GM19239 (cell line): ENCODE measurements at places on chromosomes 6 and 20.

GRCh38 chr6:37536491-37537190, 36.9 kb upstream of the CCDC167 start:
- DNase-seq: no peak

- no peak for DNase-seq
Observed at GRCh38 chr20:41218466-41218865, 81.1 kb downstream of the PLCG1 start.

- no peak for DNase-seq
Observed at GRCh38 chr6:29559524-29560287, at the start of gene UBD. Gene UBD (minus strand): TSS chr6:29559732. CDS start chr6:29559701, 31 bp downstream.

DNA sequence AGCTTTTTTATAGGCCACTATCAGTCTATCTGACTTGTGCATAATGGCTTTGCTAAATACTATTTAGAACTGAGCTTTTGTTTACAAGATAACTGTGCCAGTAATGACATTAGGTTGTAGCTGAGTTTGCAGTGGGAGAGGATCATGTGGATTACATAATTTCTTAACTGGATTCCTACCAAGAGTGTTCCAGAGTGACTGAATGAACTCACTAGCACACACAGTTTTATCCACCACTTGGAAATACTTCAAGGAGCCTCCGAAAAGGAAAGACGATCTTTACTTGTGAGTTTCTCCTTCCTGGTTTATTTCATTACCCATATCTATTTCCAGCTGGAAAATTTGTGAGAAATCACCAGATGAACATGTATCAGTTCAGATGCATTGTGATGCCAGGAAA, 10.9 kb upstream of the SYNE1 start:
- no peak for DNase-seq

GRCh38 chr20:46044896-46045295, 15.9 kb downstream of the SLC12A5 start:
- DNase-seq: no peak

DNA sequence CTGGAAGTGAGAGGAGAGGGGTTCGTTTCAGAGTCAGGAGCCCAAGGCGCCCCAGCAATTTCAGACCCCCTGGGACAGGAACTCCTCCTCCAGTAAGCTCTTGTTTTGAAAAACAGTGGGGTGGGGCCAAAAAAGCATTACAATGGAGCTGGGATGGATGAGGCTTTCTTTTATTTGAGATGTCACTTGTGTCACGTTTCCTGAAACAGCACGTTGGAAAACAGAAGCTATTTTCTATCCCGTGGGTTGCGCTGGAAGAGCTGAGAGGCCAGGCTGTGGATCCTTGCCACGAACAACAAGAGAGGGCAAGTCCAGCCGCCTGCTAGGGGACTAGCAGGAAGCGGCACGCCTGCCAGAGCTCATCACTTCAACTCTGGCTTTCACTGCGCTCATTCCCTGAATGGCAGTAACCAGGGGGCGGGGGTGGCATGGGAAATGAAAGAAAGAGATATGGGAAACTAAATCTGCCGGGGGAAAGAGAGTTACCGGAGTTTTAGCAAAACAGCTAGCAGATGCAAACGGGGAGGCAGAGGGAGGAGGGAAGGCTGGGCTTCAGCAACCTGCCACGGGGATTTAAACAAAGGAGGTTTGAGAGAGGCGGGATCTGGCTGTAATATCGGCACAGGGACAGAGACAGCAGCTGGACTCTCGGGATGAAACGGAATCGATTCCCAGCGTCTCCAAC, 34.6 kb downstream of the GCNT2 start:
- no peak for DNase-seq

DNA sequence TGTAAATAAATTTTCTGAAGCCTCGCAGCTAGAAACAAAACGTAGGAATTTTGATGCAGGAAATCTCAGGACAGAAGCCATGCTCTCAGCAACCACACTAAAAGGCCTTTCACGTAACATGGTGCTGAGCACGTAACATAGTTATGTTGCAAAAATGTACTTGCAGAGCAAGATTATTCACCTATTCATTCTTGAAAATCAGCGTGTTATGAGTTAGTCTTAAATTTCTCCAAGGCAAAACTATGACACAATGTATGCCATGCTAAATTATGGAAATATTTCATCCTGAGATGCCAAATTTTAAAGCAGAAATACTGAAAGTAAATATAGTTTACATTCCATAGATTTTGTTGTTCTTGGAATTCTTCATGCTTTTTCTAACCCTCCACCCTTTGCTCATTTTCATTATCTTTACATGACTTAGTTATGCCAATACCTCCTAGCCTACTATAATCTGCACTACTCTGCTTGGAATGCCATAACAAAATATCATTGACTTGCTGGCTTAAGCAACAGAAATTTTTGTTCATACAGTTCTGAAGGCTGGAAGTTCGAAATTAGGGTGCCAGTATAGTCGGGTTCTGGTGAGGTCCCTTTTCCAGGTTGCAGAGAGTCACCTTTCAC, 179.8 kb upstream of the BMP5 start:
- no peak for DNase-seq

DNA sequence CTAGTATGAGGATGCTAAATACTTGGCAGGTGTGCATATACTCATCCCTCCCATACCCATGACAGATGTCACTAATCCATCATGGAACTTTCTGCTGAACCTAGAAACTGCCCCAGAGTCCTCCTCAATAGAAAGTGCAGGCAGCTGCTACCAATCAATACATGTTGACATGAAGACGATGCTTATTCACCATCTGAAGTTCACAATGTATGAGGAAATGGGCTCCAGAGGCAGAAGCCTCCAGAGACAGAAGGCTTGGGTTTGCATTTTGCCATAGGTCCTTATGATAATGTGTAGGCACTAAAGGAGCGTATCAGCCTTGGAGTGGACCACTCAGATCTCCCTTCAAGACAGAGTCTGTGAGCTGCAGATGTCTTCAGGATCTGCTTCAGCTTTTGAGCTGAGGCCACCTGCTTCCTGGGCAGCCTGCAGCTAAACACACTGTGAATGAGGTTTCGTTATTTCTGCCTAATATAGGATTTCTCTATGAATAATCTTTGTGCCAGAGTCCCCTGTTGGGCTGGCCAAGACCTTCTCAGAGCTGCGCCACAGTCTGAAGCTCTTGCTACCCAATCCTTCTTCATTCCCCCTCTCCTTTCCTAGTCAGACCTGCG, 7.5 kb upstream of the KIAA1755 start:
- no peak for DNase-seq
